ENCODE measurements at places on chromosomes 5 and 9. TPM values are rescaled to one million over a fixed set of nuclear protein-coding genes. Genes with fewer than 3 reads are reported as not detected.

Gene PCDHB14
- 1.7 TPM for total RNA-seq

Gene ADAMTS6
- 12.2 TPM for total RNA-seq

Gene NKD2
- 1.3 TPM for total RNA-seq

Gene PCDHGB6
- 4.0 TPM for total RNA-seq

Gene PHYHD1
- total RNA-seq, result 1.3 TPM

Gene MARCOL
- total RNA-seq, result not detected

Gene INSL4
- not detected for total RNA-seq

Gene OSMR
- total RNA-seq, result 161 TPM

Gene DOCK8
- total RNA-seq, result 0.34 TPM

Gene APC
- 52.3 TPM for total RNA-seq

Gene SOHLH1
- total RNA-seq, result not detected

Gene CEL
- 0.34 TPM for total RNA-seq

Gene TMC1
- total RNA-seq, result 0.71 TPM

Gene DNAI1
- total RNA-seq, result not detected

Gene PCDHGB4
- total RNA-seq, result 3.1 TPM

Gene FOXI1
- total RNA-seq, result not detected

Gene TAS2R1
- total RNA-seq, result not detected

Gene ADAMTSL1
- 0.68 TPM for total RNA-seq

Gene TCF7
- 0.36 TPM for total RNA-seq

All from nasal cavity respiratory epithelium epithelial cell of viscerocranial mucosa (primary cell).